ENCODE measurements at places on chromosomes 12 and 14. TPM values are rescaled to one million over a fixed set of nuclear protein-coding genes. Genes with fewer than 3 reads are reported as not detected.

GRCh38 chr14:91027561-91027960 lies 32.9 kb downstream of the RPS6KA5 start:
- no peak for DNase-seq

DNA sequence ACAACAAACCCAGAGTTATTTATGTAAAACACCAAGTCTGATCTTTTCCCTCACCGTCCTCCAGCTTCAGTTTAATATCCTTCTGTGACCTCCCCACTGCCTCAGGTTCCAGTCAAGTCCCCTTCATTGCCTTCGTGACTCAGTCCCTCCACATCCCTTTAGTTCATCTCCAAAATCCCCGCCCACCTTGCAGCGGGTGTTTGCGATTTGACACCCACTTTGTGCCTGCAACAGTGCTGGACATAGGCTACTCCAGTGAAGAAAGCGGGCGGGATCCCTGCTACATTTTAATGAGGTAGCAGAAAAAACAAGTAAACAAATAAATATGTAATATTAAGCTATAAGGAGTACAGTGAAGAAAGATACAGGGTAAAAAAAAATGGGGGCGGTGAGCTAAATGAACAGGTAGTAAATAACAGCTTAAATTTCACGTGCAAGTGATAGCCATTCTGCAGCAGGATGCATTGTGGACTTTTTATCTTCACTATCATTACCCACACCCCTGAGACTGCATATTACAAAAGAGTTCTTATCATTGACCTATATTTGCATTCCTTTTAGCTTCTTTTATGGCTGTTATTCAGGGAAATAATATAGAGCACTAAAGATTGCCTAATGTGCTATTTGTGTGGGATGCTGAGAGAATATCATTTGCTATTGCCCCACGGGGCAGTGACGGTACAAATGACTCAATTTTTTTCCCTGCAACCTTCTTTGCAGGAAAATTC lies 222.8 kb upstream of the NUDT4 start:
- DNase-seq = no peak

TRIAP1 gene
- total RNA-seq = 38.9 TPM

DNA sequence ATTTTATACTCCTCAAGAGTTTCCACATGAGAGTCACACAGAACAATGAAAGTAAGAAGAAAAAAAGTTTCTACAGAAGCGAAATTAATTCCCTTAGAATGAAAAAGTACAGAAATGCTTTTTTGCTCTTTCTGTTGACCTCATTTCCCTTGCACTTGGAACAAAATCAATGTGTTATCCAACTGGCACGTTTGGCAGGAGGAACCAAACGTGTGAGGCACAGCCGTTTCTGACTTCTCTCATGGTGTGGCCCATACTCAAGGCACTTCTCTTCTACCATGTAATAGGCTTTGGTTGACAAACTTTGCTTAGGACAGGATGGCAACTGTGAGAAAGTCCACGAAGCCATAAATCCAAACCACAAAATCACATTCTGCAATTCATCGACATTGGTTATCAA lies 297.0 kb downstream of the FUT8 start:
- DNase-seq = no peak

DNA sequence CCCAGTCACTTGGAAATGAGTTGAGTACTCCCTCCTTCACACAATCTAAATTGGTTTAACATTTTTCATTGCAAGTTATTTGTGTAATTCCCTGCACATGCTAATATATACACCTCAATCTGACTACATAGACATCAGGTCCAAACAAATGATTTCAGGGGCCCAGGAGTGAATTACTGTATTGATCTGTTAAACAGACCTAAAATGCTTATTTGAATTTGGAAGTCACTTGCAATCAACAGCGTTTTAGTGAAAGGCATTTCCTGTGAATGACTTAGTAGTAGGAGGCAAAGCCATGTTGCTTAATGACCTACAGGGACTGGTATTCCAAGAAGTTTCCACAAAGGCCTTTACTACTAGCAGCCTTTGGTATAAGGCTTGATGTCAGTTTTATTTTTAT lies 22.6 kb upstream of the SLC15A5 start:
- DNase-seq = no peak

- no peak for DNase-seq
Observed at GRCh38 chr12:50120953-50121352, 8.9 kb downstream of the COX14 start.

GRCh38 chr14:93549595-93549994 lies 118.9 kb downstream of the UNC79 start:
- no peak for DNase-seq

MANSC4 gene
- 0.25 TPM for total RNA-seq
